ENCODE measurements at places on chromosomes 13 and 19.

GRCh38 chr13:46698910-46699460 is 98.0 kb downstream of the ESD start:
- no peak for DNase-seq

DNA sequence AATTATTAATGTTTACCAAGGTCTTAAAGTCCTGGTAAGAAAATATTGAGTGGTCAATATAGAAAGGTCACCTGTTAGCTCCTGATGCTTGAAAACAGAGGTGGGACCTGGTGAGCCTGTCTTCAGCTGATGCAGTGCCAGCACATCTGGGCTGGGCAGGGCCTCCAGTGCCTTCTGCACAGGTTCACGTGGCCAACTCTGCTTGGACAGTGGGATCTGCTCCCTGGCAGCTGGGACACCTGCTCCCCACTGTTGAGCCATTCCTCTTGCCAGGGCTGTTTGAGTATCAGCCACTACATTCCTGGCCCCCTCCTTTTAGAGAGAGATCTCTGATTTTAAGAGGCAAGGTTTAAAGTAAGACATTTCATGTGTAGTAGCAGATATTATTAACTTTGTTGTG is 135.0 kb downstream of the TM9SF2 start:
- no peak for DNase-seq

- DNase-seq = no peak
Measured at GRCh38 chr13:113117911-113118260, 4.7 kb upstream of the F10 start.

GRCh38 chr13:90654970-90655369 is 692.5 kb upstream of the MIR17HG start:
- no peak for DNase-seq

GRCh38 chr13:46866150-46866549 is 30.7 kb downstream of the HTR2A start:
- DNase-seq = no peak

DNA sequence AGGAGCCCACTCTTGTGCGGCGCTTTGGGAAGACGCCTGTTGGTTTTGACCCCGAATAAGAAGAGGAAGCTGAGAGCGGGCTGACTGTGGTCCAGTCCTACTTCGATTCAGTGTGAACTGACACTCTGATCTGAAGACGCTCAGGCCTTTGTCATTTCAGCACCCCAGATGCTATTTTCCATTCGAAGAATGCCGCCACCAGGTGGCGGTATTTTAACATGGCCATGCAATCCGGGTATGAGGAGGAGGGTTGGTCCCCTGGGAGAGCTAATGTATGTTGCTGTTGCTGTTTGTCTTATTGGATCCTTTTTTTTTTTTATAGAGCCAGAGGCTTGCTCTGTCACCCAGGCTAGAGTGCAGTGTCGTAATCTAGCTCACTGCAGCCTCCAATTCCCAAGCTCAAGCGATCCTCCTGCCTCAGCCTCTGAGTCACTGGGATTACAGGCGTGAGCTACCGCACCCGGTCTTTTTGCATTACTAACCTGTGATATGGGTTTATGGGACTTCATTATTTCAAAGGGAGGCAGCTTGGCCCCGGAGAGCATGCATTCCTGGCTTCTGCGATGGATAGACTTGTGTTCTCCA is 803 bp upstream of the TIMM44 start:
- peak; percentile 88 for DNase-seq

DNA sequence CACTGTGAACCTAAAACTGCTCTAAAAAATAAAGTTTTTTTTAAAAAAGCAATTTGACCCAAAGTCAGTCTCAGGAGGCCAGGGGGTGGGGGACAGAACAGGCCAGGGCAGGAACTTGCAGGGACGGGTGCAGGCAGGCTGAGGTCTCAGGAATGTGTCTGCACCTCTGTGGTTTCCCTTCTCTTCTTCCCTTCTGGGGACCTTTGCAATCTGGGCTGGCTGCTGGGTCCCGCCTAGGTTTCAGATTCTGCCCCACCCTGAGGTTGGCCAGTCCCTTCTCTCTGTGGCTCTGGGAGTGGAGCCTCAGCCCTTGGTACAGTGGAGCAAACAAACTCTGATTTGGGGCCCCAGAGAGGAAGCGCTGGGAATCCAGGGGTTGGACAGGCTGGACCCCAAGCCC is 5.3 kb upstream of the F2RL3 start:
- DNase-seq = no peak

- DNase-seq = no peak
Measured at GRCh38 chr19:52992109-52993004, 21.4 kb upstream of the ERVV-1 start.

DNA sequence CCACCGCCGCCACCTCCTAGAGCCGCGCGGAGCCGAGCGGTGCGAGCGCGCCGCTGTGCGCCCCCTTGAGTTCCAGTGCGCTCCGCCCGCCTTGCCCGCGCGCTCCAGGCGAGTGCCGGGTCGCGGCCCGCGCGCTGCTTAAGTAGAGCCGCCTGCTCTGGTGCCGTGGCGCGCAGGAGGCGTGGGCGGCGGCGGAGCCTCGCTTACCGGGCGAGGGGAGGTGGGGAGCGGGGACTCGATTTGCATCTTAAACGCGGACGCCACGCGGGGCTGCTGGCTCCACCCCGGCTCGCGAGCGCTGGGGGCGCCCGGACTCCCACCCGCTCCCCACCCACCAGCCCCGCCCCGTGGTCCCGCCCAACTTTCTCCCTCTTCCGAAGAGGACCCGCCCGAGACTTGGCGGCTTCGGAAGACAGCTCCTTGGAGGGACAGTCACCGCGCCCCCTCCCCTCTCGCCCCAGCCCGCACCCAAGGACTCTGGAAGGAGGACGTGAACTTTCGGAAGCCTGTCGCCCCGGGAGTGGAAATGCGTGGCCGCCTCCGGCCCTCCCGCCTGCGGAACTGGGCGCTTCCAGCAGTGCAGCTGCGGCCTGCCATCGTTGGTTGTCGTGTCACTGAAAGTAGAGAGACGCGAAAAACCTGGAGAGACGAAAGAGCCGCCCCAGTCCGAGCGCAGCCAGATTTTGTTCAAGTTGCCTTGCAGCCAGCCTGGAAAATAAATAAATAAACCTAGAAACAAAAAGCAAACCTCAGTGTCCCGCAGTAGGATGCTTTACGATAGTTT is at the start of gene KCTD12:
TSS of gene KCTD12 (minus strand) at position 114 of the 784 bp plus-strand sequence. CDS start 257 bp downstream, outside the sequence.
- peak; percentile 97 for DNase-seq

GRCh38 chr19:290372-291005 is 714 bp downstream of the PLPP2 start:
- DNase-seq = no peak

DNA sequence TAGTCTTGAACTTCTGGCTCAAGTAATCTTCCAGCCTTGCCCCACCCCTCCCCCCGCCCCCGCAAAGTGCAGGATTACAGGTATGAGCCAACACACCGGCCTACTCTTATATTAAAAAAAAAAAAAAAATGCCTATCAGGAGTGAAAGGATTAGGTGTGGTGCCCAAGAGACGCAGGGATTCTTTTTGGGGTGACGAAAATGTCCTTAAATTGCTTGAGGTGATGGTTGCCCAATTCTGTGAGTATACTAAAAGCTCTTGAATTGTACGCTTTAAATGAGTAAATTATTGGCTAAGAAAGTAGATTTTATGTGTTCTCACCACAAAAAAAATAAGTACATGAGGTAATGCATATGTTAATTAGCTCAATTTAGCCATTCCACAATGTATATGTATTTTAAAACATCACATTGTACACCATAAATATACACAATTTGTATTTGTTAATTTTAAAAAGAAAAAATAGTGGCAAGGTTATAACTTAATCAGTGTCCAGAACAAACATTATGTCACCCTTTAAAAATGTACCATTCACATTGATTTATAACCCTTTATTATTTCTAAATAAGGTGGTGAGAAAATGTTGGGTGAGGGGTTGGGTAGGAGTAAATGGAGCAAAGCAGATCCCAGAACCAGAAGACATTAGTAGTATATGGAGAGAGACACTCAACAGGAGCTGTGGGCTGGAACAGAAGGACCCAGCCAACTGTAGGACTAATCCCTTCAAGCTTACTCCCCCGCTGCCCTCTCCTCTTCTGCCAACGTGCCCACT is 3.9 kb downstream of the IGSF23 start:
- DNase-seq = no peak

DNA sequence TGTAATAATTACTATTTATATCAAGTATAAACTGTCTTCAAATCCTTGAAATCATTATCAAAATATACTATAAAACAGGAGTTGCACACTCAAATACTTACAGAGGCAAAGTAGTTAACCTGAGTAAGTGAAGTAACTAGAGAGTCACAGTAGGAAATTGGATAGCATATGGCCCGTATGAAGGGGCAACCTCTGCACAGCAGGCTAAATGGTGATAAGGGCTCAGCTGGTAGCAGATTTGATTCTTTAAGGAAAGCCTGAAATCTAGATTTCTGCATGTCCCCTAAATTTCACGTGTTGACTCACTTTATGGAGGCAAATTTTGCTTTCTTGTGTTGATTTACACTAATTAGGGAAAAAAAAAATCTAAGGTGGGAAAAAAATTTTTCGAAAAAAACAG is 46.4 kb downstream of the STOML3 start:
- DNase-seq = no peak

- no peak for DNase-seq
Measured at GRCh38 chr13:97648171-97648880, 214.4 kb downstream of the RAP2A start.

DNA sequence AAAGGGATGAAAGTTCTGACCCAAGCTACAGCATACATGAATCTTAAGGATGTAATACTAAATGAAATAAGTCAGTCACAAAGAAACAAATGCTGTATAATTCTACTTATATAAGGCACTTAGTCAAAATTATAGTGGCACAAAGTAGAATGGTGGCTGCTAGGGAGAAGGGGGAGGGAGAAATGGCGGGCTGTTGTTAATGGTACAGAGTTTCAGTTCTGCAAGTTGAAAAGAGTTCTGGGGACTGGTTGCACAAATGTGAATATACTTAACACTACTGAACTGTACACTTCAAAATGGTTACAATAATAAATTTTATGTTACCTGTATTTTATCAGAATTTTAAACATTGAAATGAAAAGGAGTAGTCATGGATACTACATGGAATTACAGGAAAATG is 48.9 kb upstream of the CLDN10 start:
- no peak for DNase-seq

DNA sequence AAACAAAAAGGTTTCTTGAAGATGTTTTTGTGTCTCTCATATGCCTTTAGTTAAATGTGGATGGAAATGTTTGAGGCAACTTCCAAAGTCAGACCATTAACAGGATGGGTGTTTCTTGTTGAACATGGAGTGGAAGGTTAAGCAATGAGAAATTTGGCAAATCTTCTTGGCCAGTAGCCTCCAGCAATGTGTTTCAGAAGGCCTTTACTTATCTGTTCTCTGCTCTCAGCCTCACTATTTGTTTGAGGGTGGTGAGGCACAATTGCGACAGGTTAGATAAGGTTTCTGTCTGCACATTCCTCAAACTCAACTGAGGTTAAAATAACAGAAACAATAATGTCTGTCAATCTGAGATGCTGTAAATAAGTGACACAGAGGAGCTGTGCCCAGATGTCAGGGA is 1019.0 kb downstream of the DIAPH3 start:
- DNase-seq = no peak

All from left hindlimb (tissue), 1 donor.